ENCODE measurements at places on chromosomes 16 and 17.

DNA sequence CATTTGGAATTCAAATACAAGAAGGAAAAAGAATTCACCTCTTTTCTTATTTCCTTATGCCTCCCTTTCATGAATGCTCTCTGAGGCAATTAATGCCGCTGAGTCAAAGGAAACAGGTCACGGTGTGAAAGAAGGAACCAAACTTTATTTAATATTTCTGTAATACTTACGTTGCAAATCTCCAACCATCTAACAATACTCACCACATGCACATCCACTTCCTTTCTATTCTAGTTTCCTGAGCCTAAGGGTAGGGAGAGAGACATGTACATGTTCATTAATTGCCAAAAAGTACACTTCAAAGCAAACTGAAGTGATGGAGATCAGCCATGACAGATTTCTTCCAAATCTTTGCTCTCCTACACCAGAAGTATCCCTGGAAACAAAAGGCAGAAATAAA lies 47.9 kb upstream of the HLF start:
- no peak for DNase-seq

GRCh38 chr16:84500531-84500930 lies 3.9 kb downstream of the MEAK7 start:
- no peak for DNase-seq

DNA sequence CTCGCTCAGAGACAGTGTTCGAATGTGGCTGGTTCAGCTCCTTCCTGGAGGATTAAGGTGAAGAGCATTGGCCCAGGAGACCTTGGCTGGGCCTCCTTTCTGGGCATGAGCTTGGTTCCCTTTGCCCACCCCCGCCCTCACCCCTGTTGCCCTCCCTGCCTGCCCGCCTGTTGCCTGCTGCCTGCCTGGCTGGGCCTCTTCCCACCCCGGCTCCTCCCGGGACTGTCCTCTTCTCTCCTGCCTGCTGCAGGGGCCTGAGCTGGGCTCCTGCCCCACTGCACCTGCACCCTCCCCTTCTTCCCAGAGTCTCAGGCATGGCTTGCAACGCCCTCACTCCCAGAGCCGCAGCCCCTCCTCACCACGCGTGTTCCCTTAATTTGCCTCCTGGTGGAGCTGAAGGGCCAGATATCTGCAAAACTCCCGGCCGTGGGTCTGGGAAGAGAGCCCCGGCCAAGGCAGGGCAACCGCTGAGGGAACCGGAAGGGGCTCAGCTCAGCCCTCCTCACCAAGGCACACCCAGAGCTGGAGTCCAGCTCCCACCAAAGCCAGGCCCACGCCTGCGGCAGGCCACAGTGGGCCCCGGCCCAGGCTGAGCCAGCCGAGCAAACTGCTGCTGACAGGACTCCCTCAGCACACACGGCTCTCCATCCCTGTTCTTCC lies 31.2 kb downstream of the MNT start:
- DNase-seq = no peak

DNA sequence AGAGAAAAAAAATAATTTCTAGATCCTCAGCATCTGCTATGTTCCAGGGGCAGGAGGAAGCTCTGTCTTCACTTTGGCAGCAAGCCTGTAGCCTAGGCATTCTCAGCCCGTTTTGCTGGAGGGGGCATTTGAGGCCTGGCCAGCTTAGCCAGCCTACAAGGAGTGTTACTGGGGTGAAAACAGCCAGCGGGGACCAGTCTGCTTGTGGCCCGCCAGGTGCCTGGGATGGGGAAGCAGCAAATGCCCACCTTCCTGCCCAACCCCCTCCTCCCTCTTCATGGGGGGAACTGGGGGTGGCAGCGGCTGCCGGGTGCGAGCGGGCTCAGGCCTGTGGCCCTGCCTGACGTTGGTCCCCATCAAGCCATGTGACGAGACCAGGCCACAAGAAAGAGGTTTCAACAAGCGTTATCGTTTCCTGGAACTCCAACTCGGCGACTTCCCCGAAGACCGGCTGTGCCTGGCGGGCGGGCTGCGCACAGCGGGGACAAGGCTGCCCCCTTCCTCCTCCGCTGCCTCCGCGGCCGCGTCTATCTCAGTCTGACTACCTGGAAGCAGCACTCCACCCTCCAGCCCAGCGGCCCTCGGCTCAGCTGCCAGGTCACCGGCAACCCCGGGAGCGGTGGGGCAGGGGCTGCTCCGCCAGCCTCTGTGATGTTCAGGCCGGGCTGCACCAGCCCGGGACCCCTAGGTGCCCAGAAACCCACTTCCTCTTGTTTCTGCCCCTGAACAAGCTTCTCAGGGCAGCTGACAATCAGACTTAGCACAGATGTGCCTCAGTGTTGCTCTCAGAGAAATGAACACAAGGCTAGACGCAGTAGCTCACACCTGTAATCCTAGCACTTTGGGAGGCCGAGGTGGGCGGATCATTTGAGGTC lies 22.9 kb downstream of the SOCS1 start:
- no peak for DNase-seq

DNA sequence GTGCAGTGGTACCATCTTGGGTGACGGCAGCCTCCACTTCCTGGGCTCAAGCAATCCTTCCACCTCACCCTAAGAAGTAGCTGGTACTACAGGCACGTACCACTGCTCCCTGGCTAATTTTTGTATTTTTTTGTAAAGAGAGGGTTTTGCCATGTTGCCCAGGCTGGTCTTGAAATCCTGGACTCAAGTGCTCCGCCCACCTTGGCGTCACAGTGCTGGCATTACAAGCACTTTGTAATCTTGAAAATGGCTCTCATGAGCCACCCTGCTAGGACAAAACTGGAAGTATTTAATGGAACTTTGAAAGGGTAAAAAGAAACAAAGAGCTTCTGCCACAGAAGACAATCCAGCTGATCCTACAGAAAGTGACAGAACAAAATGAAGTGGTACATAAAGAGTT lies 9.2 kb downstream of the SUMO2 start:
- DNase-seq = no peak

- no peak for DNase-seq
Measured at GRCh38 chr16:13573903-13574302, 346.1 kb upstream of the ERCC4 start.

DNA sequence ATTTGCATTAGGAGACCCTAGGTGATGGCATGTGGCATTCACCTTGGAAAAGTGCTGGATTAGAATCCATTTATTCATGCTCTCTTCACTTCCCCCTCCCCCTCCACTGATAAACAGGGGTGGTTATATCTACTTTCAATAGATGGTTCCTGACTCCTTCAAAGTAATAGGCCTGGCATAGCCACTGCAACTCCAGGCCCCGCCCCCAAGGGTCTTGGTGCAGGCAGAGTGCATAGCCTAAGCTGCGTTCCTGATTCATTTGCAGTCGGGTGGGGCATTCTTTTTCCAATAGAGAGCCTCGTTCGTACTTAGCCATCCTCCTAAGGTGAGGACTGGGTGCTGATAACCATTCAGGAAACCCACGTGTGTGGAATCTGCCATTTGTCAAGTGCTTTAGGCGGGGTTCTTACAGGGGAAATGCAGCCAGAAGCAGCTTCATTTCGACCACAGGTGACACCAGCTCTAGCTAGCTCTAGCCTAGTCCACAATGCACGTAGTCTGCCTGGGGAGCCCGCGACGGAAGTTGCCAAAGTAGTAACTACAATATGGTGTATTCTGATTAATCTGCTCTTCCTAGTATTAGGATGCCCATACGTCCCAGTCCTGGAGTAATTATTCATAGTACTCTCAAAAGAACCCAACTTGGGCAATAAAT lies 11.1 kb downstream of the UBE2O start:
- no peak for DNase-seq

Measured in mesenteric fat pad (tissue), 1 donor.